ENCODE measurements at places on chromosomes 4 and X.

GRCh38 chr4:141120036-141120593 is 13.2 kb downstream of the RNF150 start:
- no peak for DNase-seq

DNA sequence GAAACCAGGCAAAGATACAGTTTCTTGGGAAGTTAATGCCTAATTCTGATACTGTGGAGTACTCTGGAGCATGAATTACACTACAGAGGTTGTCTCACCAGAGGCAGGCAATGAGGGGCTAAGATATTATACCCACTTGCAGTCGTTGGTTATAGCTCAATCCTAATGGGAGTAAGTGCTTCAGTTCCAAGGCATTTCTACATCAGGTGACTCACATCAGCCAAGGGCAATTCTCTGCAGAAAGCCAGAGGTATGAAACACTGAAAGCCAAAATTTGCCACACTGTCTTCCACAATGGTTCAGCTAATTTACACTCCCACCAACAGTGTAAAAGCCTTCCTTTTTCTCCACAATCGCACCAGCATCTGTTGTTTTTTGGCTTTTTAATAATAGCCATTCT is 174.0 kb upstream of the IL15 start:
- no peak for DNase-seq

DNA sequence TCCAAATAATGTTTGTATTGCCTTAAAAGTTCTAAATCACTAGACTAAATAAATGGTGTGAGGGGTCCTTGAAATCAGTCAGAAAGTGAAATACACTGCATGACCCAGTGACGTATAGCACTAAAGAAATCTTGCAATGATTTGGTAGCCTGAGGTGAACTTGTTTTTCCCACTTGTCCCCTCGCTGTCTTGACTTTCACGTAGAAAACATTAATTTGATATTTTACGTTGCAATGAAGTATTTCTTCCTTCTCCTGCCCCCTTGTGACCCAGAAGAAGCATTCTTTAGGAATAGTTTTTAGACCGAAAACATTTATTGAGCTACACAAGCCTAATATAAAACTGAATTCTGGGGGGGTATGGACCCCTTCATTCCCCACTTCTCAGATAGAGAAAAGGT is 3.7 kb downstream of the KLB start:
- no peak for DNase-seq

DNA sequence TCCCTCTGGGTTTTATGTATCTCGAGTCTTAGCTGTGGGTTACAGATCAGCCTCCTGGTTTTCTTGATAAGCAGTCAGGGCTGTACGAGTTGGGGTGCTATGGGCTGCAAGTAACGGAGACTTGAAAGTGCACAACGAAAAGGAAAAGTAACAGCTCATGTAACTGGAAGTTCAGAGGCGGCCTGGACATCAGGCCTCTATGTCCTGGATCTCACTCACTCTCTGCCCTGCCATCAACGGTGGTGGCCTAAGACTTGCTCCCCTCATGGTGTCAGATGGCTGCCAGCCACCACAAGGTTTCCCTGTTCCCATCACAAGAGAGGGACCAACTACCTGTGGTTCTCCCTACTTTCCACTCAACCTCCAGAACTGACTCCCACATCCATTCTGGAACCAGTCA is 4.8 kb downstream of the PPP2R2C start:
- no peak for DNase-seq

DNA sequence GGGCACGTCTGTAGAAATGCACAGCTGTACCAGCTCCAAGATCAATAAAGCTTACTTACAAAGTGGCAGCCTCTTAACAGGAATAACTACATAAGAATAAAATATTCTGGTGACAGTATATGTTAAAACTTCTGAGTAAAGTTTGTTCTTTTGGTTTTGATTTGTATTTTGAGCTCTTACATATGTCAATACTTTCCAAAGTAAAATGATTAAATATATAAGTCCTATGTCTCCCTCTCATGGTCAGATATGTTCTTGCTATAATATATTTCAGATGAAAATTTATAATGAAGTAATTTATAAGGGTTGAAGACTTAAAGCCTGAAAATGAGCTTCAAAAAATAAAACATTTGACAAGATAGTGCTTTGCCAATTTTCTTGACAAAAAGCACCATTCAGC is 254.4 kb downstream of the NPFFR2 start:
- DNase-seq = no peak

GRCh38 chr4:12122316-12122715 is 693.6 kb upstream of the HS3ST1 start:
- DNase-seq = no peak

DNA sequence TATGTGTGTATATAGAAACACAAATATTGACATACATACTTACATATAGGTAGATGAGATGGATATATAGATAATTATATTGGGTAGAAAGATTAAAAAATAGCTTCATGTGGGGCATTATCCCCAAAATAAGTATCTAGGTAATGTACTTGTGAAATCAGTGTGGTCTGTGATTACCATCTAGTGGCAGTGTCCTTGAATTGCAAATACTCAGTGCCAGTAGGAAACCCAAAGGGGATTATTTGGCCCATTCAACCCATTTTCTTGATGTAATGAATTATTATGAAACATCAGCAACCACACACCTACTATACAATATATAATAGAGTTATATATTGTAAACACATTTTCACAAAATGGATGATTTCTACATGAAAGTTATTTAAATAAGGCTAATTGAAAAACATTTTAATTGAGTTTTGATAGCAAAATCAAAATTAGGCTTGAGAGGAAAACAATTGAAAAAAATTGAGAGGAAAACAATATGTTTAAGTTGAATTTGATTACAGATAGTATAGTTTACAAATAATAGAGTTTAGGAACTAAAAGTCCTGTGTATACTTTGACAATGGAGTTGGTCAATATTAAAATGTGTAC is 389.4 kb downstream of the GALNTL6 start:
- no peak for DNase-seq

DNA sequence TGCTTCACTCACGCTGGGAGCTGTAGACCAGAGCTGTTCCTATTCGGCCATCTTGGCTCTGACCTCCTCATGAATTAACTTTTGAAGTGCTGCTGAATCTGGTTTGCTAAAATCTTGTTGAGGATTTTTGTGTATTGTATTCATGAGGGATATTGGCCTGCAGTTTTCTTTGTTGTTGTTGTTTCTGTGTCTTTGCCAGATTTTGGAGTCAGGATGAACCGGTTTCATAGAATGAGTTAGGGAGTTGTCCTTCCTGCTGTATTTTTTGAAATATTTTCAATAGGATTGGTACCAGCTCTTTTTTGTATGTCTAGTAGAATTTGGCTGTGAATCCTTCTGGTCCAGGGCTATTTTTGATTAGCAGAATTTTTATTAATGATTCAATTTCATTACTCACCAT is 138.1 kb downstream of the NPFFR2 start:
- DNase-seq = no peak

- no peak for DNase-seq
These were observed 334.3 kb upstream of the GATB start for GRCh38 chr4:152094970-152095700.

DNA sequence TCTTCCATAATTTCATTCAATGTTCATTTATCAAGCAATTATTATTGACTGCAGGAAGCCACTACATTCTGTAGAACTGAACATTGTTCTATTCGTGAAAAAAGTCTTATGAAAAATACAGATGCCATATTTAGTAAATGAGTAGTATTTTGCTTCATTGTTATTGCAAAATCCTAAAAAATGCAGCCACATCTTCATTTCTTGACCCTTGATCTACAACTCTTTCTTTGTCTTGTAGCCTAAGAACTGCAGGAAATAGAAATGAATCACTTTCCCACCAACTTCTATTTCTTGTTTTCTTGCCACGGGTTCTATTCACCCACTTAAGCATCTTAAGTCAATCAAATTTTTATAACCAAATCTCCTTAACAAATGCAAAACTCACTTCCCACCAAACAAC is 63.3 kb downstream of the KCNIP4 start:
- no peak for DNase-seq

DNA sequence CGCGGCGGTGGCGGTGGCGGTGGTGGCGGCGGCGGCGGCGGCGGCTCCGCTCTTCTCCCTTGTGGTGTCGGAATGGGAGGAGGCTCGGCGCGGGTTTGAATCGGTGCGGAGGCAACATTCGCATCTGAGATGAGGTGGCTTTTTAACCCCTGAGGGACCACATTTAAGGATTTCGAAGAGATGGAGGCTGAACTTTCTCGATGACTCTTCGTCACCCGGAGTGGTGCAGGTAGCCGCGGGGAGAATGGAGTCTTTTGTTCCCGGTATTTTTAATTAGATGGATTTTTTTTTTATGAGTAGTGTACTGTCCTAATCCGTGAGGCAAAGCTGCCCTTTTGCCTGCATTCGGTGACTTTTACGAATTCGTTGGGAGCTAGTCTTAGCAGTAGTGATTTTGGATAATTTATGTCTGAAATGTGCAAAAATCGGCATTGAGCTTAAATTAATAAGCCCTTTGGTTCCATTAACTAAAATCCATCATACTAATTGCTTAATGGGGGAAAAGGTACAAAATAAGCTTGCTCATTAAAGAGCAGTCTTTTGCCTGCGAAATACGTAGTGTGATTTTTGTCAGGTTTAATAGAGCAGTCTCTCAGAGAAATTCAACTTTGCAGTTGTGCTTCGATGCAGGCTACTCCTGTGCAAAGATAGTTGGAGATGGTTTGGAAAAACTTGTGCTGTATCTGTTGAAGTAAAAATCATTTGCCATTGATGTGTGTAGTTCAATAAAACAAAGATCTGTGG is 206.2 kb downstream of the TENM3 start:
- DNase-seq = no peak

- no peak for DNase-seq
These were observed 178.9 kb downstream of the RAPGEF2 start for GRCh38 chr4:159281771-159282170.

- DNase-seq = no peak
These were observed 287.0 kb upstream of the GALNT7 start for GRCh38 chr4:172881645-172882044.
